ENCODE measurements at places on chromosomes 7 and 10. TPM values are rescaled to one million over a fixed set of nuclear protein-coding genes. Genes with fewer than 3 reads are reported as not detected.

DNA sequence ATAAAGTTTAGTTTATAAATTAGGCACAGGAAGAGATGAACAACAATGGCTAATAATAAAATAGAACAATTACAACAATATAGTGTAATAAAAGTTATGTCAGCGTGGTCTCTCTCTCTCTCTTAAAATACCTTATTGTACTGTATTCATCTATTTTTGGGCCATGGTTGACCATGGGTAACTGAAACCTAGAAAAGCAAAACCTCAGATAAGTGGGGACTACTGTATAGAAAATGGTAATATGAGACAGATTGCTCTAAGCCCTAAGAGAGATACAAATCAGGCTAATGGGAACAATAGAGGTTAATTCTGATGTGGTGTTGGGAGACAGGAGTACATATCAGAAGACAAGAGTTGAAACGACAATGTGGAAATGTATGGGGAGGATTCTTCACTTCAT, 86.2 kb downstream of the ZNF365 start:
- no peak for DNase-seq

Gene FGFBP3
- total RNA-seq, result 6.5 TPM

- DNase-seq, result peak; percentile 47
These were observed 28.1 kb downstream of the ADAP1 start for GRCh38 chr7:926061-927030.

Gene FIS1
- 366 TPM for total RNA-seq

DNA sequence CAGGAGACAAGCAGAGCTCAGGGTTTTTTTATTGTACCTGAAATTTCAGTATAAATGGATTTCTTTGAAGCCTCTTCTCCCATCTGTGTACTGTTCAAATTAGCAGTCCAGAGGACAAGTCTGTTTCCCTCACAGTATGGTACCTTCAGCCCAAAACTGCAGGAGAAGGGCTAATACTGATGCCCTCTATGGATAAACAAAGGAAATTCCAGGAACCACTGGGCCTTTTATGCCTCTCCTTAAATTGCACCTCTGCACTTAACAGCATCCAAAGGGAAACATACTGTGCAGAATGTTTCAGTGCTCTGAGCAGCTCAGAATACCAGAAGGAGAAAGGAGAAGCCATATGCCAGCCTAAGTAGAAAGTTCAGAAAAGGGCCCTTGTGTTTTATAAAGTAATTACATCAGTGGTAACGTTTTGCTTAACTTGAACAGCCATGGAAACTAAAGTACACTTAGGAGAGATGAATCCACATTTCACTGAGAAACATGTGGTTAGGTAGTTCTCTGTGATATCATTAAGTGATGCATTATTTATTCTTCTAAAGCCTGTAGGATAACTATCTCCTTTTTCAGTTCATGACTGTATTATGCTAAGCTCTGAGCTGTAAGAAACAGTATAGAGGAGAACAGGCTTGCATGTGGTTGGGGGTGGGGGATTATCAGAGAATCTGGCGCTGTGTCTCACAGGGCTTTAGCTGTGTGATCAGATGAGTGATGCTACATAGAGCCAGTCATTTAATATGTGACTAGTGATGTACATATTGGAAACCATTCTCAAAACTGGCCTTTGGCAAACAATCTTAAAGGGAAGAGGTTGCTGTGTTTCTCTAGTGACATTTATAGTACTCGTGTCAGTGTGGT, 111.3 kb downstream of the POU6F2 start:
- no peak for DNase-seq

Gene TRIM50
- 0.20 TPM for total RNA-seq

DNA sequence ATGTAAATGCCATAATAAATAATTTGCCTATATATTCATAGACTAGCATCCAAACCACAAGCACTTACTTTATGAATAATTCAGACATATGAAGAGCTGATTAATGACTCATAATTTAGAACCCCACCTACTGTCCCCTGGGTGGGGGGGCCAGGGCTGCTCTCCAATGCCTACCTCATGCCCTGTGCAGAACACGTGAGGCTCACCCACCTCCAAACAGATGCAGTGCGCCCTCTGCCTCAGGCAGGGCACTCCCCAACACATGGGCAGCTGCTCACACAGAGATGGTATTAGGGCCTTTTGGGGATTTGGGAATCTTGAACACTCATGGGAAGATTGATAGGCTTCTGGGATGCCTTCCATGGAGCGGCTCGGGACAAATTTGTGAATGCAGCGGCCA, 75.1 kb upstream of the INSIG1 start:
- DNase-seq, result no peak

Gene ABCC2
- 11.7 TPM for total RNA-seq

Gene PBLD
- total RNA-seq, result 4.4 TPM

DNA sequence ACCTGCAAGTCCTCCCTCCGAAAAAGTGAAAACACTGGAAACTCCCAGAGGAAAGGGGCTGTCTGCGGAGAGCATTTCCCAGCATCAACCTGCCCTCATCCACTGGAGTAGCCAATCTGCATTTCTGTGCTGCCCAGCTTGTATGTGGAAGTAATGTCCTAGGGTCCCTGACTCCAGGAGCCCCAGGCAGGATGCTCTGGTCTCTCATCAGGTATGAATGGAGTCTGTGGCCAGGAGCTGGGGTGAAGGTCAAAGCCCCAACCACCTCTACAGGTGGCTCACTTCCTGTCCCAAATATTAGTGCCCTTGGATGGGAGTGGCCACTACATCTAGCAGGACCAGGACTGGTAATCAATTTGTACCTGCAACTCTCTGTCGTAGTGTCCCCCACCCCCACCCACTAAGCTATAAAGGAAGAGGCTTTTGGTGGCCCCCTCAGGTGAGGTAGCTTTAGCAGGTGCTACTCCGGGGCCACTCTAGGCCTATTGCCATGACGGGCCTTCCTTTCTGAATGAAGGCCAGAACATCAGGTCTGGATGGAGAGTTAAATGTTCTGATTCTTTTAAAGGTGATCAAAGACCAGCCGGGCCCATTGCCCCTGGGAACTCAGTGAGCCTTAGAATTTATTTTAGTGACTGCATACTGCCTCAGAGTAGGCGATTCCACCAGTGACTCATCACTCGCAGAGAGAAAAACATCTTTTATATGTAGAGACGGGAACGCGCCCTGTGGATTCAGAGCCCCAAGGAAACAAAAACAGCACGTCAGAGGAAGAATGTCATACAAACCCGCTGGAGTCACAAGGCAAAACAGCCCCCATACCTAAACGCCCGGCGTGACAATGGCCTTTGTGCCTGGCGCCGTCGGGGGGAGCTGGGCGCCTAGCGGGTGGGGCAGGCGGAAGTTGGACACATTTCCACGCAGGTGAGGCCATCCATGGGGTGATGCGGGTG, 13.0 kb downstream of the EN2 start:
- no peak for DNase-seq

DNA sequence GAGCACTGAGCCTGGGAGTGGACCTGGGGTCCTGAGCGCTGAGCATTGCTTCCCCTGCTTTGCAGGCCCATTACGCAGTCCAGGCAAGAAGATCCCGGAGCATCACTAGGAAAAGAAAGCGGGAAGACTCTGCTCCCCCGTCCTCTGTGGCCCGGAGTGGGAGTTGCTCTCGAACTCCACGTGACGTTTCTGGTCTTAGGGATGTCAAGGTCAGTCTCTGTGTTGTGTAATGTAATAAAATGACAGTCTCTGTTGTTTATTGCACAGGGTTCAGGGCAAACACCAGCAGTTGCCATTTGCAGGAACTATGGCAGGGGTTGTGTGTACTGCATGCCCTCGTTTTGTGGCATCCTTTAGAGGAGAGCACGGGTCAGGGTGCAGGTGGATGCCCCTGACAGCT, 10.0 kb downstream of the IDI2 start:
- no peak for DNase-seq

DNA sequence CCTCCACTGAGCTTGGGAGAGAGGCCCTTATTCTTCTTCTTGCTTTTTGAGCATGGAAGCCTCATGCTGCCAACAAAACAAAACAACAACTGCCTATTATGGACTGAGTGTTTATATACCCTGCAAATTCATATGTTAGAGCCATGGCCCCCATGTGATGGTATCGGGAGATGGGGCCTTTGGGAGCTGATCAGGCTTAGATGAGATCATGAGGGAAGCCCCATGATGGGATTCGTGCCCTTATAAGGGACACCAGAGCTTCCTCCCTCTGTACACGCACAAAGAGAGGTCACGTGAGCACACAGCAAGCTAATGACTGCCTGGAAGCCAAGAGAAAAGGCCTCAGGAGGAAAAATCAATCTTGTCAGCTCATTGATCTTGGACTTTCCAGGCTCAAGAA, 235.0 kb downstream of the FANK1 start:
- DNase-seq, result no peak

DNA sequence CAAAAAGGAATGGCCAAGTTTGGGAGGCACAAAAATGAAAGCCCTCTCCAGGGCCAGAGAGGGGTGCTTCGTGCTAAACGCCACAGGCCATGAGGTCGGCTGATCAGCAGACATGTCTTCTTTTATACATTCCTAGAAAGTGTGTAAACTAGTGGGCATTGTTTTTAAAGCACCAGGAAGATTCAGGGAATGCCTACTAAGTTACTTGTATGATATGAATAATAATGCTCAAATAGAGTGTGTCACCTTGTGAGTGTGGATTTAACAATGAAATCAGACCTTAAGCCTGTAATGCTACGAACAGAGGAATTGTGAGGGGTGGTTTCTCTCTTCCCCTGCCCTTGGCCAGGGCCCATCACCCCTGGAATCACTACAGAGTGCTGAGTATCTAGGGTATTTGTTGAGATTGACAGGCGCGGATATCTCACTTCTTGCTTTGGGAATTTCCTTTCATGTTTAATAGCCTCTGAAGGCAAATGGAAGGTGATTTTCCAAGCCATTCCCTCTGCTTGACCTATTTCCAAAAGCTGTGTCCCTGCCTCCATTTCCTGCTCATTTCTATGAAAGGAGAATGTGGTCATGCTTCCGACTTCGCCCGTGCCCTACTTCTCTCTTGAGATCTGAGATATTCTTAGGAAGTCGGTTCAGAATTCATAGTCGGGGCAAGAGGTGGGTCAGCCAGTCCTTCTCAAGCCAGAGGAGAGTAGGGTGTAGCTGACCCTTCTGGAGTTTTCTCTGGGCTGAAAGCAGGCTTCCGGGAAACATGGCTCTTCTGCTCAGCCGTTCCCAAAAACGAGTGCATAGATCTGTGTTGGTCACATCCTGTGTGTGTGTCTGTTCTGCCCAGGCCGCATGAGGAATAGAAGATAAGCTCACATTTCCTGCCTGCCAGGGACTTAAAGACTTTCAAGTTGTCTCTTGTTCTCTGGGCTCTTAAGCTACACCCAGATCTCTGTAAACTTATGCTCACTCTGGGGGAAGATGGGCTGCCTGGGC, 167.8 kb upstream of the ITGB1 start:
- DNase-seq, result no peak

- no peak for DNase-seq
These were observed 64.1 kb downstream of the MINDY3 start for GRCh38 chr10:15796098-15796759.

- no peak for DNase-seq
These were observed 11.2 kb downstream of the DDC start for GRCh38 chr7:50553973-50554372.

- DNase-seq, result no peak
These were observed 25.7 kb upstream of the LRRC4 start for GRCh38 chr7:128056901-128057300.

Gene TRIM4
- total RNA-seq, result 68.1 TPM

Gene TYSND1
- total RNA-seq, result 21.9 TPM
